ENCODE measurements at places on chromosomes 3 and 15.

- DNase-seq: no peak
These were observed 102.3 kb downstream of the MYRIP start for GRCh38 chr3:39911465-39912309.

DNA sequence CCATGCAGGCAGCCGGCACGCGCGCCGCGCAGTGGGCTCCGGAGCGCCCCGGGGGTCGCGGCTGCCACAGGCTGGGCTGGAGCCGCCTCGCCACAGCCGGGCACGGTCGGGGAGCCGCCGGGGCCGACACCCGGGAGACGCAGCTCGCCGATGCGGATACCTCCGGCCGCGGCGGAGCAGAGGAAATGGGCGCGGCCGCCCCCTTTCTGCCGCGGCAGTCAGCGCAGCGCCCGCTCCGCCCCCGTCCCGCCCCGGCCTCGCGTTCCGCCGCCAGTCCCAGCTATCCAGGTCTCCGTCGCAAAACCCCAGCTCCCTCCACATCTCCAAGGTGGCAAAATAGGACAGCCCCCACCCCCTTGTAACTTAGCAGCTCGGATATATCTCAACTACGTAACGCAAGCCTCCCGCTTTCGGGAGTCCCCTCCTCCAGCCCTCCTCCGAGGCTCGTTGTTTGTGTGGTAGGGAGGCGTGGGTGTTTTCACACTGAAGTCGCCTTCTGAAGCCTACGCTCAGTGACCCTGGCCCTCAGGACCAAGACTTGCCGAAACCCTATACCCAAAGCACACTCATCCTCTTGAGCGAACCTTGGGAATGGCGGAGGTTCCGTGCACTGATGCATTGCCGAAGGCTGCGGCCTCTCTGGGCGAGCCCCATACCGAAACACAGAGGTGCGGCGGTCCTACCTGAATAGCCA lies at the start of gene SH3BP5:
Gene SH3BP5 (minus strand): TSS at position 182 of the 694 bp plus-strand sequence. CDS start 178 bp downstream, at position 4.
- DNase-seq: peak; percentile 74

GRCh38 chr3:55828712-55829111 lies 341.6 kb upstream of the WNT5A start:
- DNase-seq: no peak

DNA sequence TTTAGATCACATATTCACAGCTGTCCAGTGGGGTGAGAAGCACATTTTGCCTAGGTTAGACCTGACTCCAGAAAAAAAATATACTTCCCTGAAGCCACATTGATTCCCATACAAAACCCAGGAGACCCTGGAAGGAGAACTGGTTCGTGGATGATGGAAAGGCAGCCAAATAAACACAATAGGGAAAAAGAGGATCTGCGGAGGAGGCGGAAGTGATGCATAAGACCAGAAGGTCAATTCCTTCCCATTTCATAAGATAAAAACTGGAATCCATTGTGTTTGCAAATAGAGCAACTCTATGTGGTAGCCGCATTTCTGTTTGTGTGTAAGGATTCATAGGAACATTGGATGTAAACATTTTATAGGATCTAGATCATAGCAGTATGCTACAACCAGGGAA lies 781.9 kb upstream of the GRM7 start:
- no peak for DNase-seq

GRCh38 chr3:150436161-150436560 lies 28.1 kb downstream of the TSC22D2 start:
- no peak for DNase-seq

GRCh38 chr15:67188551-67189218 lies 65.8 kb downstream of the AAGAB start:
- no peak for DNase-seq

GRCh38 chr3:112437146-112438022 lies 61.9 kb downstream of the BTLA start:
- DNase-seq: no peak

GRCh38 chr3:47612178-47612577 lies 33.5 kb upstream of the CSPG5 start:
- no peak for DNase-seq

GRCh38 chr15:83206526-83207008 lies 1.1 kb downstream of the HDGFL3 start:
- no peak for DNase-seq

DNA sequence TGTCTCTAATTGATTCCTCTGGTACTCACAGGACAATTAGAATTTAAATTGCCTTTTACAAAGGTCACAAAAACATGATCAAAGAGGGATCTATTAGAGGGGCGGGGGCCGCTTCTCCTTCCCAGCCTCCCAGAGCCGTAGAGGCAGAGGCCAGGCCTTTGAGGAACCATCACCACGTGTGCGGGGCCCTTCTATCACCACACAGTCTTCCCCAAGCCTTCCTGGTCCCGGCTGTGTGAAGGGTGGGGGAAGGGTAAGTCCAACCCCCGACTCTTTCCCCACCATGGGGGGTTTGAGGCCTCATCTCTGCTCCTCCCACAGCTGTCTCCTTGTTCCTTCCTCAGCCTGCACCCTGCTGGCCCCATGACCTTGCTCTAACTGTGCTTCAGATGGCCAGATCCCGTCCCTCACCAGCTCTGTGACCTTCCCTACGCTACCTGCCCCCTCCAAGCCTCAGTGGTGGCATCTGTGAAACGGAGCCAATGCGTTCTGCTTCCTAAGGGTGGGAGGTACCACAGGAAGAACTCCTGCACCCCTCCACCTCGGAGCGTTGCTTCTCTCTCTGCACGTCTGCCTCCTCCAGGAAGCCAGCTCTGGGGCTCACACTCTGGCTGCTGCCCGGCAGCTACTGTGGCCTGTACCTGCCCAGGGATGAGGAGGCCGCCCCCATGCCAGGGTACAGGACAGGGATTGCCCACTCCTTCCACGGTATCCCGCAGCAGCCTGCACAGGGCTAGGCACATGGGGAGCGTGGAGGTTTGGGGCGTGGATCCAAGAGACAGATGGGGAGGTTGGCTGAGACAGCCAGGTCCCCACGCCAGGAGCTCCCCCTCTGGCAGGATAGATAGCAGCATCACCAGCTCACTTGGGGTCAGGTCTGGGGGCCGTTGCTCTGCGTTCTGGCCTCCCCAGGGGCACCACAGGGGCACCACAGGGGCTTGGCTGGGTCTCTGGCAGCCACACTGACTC lies 83.8 kb downstream of the LINGO1 start:
- no peak for DNase-seq
